ENCODE measurements at places on chromosomes 4 and X.

DNA sequence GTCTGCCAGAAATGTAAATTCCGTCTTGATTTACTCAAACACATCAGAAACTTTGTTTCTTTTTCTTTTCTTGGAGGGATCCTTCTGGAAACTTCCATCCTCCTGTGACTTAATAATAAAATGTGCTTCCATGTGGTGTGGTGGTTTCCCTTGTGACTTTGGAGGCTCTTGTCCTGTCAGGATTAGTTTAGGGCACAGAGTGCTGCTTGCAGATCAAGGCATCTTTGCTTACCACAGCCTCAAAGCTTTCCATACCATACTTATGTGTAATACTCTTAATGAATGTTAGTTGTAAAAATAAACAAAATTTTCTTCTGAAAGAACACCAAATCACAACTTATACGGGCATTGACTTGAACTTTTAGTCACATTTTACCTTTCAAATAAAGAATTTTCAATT lies 27.4 kb downstream of the GBA3 start:
- DNase-seq: no peak

- DNase-seq: no peak
Measured at GRCh38 chr4:1578251-1578773, 105.8 kb downstream of the FAM53A start.

GRCh38 chr4:88333741-88334405 lies 44.8 kb upstream of the HERC6 start:
- DNase-seq: no peak

DNA sequence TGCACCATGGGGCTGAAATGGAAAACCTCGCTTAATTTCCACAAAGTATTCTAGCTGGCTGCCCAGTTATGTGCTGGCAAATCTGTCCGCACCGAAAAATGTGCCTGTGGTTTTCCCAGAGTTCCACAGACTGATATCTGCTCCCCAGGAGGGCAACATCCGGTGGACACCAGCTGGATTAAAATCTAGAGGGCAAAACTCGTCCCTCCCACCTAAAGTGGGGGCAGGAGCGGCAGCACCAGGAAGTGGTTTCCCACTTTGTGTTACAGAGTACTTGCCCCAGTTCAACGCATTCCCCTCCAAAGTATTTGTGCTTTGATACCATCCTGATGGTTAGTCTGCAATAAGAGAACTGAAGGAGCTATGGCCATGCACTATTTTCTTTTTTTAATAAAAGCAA lies 187.6 kb downstream of the TSPAN5 start:
- DNase-seq: no peak

GRCh38 chr4:11397819-11398610 lies 30.7 kb downstream of the HS3ST1 start:
- no peak for DNase-seq

- no peak for DNase-seq
Measured at GRCh38 chrX:10470009-10470408, 150.4 kb downstream of the MID1 start.

- DNase-seq: no peak
Measured at GRCh38 chr4:83931659-83932438, 395.9 kb downstream of the GPAT3 start.

DNA sequence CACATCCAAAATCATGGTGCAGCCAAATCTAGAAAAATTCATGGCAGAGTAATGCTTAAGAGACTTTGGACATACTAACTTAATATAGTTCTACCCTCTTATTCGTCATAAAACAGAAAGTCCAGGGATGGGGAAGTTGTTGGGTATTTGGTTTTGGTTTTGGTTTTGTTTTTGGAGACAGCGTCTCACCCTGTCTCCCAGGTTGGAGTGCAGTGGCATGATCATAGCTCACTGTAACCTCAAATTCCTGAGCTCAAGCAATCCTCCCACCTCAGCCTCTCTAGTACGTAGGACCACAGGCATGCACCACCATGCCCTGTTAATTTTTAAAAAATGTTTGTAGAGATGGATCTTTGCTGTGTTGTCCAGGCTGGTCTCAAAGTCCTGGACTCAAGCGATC lies 271.8 kb upstream of the TENM3 start:
- DNase-seq: no peak

Measured in stimulated activated CD4-positive, alpha-beta T cell treated with anti-CD3 and anti-CD28 coated beads, Interleukin-1b, Interleukin-23, amount 100 ng/mL, for 1 hour (primary cell).